ENCODE measurements at places on chromosomes 3 and 15. TPM values are rescaled to one million over a fixed set of nuclear protein-coding genes. Genes with fewer than 3 reads are reported as not detected.

Gene ACTC1
- total RNA-seq, result 0.51 TPM

Gene SH2D7
- total RNA-seq, result not detected

Gene ERC2
- total RNA-seq, result not detected

Gene EPHB3
- 119 TPM for total RNA-seq

Gene ZPLD1
- not detected for total RNA-seq

Gene CYP8B1
- not detected for total RNA-seq

Gene CADPS
- total RNA-seq, result 3.6 TPM

Gene DPPA4
- total RNA-seq, result not detected

Gene SCG3
- total RNA-seq, result not detected

Gene HTR3E
- not detected for total RNA-seq

Gene COL6A5
- total RNA-seq, result 0.15 TPM

Gene PROS1
- 10.6 TPM for total RNA-seq

Gene NDN
- total RNA-seq, result 8.4 TPM

Gene CLDN16
- total RNA-seq, result 12.8 TPM

Gene HYAL1
- 29.4 TPM for total RNA-seq

Gene PLCD1
- 42.2 TPM for total RNA-seq

Gene PCOLCE2
- 13.3 TPM for total RNA-seq

Gene CP
- total RNA-seq, result 1.7 TPM

Gene MNS1
- 0.23 TPM for total RNA-seq

Gene IDH3A
- 55.1 TPM for total RNA-seq

Gene POLG
- total RNA-seq, result 103 TPM

Gene CHL1
- total RNA-seq, result 77.9 TPM

Gene SOX14
- not detected for total RNA-seq

Gene DUOXA2
- total RNA-seq, result not detected

Gene GRIP2
- total RNA-seq, result 5.2 TPM

Gene EHD4
- 25.1 TPM for total RNA-seq

Gene TRIM42
- total RNA-seq, result not detected

Gene UROC1
- not detected for total RNA-seq

Gene CCR5
- total RNA-seq, result 0.34 TPM

Gene CHRM5
- not detected for total RNA-seq

Gene LRTM1
- not detected for total RNA-seq

Measured in suprapubic skin (tissue), 4 donors.